SK-N-DZ (cell line): ENCODE measurements at places on chromosomes 5 and 9.

DNA sequence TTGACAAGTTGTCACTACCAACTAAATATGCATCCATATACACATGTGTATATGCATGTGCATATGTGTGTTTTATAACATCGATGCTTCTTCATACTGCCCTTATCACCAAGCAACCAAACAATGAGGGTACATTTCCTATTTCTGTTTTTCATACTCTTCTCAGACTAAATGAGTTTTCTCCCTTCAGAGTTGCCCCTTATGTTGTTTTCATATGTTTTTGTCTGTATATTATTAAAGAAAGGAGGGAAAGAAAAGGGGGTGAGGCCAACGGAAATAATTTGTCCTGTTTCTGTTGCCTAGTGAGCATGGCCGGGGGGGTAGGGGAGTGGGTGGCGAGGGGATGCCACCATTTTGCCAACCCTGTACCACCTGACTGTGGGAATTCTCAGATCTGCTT lies 28.8 kb upstream of the NFIB start:
- DNase-seq: no peak

- no peak for DNase-seq
Observed at GRCh38 chr9:14417237-14417636, 103.3 kb upstream of the NFIB start.

- DNase-seq: no peak
Observed at GRCh38 chr9:38082446-38083287, 13.6 kb upstream of the SHB start.

GRCh38 chr5:14977058-14977685 lies 105.6 kb upstream of the ANKH start:
- no peak for DNase-seq
